ENCODE measurements at places on chromosomes 2 and 18. TPM values are rescaled to one million over a fixed set of nuclear protein-coding genes. Genes with fewer than 3 reads are reported as not detected.

Gene CCDC148
- 4.6 TPM for total RNA-seq

Gene SERPINB12
- not detected for total RNA-seq

Gene LYPD1
- 7.1 TPM for total RNA-seq

Gene PLCL1
- total RNA-seq = 41.1 TPM

Gene VRK2
- total RNA-seq = 22.7 TPM

Gene RESP18
- total RNA-seq = not detected

Gene CABLES1
- total RNA-seq = 4.2 TPM

Gene FMNL2
- 108 TPM for total RNA-seq

GRCh38 chr2:234492717-234493485 is 4.0 kb downstream of the ARL4C start:
- DNase-seq = no peak

DNA sequence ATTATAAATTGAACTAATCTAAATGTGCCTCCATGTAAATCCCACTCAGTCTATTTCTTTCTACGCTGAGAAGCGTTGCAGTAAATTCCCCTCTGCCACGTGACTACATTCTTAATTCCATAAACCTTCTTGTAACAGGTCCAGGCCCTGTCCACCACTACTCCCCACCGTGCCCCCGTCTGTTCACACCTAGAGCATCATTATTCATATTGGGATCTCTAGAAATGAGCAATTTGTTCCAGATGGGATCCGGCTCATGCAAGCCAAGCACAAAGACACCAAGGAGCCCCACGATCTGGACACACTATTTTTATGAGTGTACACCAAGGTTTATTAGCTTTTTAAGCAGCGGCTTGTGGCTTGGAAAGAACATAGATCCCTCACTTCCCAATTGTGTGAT is 38.2 kb downstream of the BOLA3 start:
- DNase-seq = no peak

GRCh38 chr2:193900292-193900691 is 1705.6 kb upstream of the TMEFF2 start:
- no peak for DNase-seq

DNA sequence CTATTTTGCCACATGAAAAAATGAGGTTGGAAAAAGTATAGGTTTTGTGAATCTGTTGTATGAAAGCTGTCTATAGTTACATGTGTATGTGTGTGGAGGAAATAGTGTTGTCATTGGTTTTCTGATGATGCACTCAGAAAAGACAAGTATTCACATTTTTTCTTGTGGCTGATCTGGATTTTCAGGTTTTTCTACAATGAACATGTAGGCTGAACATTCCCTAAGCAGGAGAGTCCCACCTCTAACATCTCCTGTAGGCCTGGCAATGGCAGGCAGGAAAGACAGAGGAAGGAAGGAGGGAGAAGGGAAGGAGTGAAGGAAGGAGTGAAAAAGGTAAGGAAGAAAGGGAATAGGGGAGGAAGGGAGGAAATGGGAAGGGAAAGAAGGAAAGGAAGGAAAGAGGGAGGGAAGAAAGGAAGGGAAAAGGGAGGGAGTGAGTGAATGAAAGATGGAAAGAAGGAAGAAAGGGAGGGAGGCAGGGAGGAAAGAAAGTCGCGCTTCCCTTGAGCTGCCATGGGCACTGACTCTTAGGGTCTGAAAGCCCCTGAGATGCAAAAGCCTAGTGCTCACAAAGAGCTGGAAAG is 495 bp upstream of the IL36RN start:
- DNase-seq = no peak

GRCh38 chr2:160293391-160294091 is 93.5 kb upstream of the ITGB6 start:
- DNase-seq = no peak

- DNase-seq = no peak
These were observed 278.4 kb downstream of the LRRTM1 start for GRCh38 chr2:80026040-80026729.

- no peak for DNase-seq
These were observed 64.5 kb downstream of the RRM2 start for GRCh38 chr2:10186868-10187535.

DNA sequence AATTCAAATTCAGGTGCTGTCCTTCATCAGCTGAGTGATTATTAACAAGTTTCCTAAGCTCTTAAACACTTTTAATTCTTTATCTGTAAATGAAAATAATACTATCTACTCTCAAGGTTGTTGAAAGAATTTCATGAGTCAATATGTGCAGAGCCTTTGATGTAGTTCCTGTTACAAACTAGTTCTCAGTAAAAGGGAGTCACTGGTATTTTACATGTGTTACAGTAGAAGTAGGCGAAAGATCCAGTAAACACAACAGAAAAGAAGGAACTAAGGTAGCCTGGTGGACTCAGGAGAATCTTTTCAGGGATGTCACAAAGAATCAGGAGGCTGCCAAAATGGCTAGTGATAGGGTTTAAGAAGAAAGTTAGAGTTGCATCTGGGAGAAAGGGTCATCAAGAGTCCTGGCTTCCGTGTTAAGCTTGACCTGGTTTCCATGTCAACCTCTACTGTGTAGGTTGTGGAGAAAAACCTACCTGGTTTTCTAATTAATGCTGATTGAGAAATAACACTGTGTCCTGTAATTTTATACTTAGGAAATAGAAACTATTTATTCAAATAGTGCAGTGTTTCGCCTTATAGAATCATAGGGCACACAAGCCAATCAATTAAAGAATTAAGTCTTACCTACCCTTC is 58.3 kb upstream of the TRIB2 start:
- no peak for DNase-seq

DNA sequence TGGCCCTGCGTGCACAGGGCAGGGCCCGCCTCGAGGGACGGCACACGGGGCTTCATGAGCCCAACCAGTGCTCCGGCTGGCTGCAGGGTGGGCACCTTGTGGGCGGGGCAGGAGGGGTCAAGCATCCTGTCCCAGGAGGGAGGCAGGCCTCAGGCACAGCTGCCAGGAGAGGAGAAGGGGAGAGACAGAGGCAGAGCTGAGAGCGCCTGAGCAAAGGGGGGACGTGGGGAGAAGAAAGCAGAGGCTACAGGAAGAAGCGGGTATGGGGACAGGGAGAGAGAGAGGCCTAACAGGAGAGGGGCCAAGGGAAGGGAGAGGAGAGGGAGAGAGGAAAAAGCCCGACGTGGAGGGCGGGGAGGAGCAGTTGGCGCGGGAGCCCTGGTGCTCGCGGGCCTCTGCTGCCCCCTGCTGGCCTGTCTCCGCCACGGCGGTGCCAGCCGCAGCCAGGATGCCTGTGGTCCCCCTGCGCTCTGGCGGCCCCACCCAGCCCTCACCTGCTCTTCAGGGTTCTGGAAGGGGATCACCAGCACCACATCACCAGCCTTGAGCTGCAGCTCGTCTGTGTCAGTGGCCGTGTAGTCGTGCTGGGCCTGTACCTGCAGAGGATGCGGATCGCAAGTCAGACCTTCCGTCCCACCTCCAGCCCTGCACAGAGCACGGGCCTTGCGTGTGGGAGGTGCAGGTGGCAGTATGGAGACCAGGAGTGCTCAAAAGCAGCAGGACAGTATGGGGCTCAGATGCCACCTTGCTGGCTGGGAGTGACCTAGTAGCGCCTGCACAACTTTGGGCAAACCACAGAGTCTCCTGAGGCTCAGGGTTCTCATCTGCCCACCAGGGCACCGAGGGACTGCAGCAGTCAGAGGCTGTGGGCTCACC is 56.8 kb downstream of the BIN1 start:
- peak; percentile 72 for DNase-seq

DNA sequence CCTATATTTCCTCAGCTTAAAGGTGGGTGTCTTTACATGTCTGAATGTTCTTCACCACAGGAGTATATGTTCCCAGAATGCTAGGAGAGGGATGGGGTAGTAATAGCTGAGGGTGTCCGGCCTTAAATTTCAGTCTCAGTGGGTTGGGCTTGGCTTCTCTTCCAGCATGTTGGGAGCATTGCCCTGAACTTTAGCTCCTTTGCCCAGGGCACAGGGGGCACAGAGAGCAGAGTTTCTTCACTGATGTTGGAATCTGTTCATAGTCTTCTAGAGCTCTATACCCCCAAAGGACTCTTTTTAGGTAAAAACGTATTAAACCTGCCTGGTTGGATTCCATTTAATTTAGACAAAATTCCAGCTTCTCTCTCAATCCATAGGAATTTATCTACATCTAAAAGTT is 154.4 kb upstream of the GCFC2 start:
- no peak for DNase-seq

DNA sequence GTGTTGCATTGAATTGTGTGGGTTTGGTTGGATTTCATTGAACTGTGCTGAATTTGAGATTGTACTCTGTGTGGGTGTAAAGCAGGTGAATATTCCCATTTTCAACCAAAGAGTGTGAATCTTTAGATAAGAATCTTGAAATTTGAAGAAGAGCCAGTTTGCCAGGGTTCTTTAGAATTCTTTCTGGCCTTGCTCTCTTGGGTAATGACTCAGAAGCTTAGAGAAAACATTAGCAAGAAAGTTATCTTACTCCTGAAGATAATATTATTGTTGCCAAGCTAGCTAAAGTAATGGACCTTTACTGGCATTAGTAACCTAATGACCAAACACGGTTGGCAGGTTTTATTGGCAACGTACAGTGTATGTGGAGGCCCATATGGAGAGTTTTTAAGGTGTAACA is 46.4 kb upstream of the SIX3 start:
- DNase-seq = no peak

GRCh38 chr2:146927080-146927711 is 917.6 kb upstream of the ACVR2A start:
- peak; percentile 43 for DNase-seq

DNA sequence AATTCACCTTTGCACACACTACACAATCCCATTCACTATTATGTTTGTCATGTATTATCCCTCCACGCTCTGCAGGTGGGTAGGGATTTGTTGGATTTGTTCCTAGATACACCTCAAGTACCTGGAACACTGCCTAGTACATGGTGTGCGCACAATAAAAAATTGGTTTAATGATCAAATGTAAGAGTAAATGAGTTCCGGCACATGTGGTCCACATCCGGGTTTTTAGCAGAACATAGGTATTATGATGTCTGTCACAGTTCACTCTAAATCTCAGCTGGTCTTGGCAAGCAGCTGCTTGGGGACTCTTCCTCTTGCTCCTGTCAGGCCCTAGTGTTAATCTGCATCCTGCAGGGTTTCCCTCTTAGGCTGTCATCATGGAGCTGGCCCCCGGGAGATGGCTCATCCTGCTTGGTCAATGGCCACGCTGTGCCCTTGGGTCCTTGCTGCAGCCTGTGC is 21.8 kb upstream of the IL1R1 start:
- DNase-seq = no peak

- no peak for DNase-seq
These were observed 99.4 kb upstream of the EPHA4 start for GRCh38 chr2:221671515-221671914.

GRCh38 chr18:12968115-12968514 is 20.3 kb downstream of the SEH1L start:
- no peak for DNase-seq

DNA sequence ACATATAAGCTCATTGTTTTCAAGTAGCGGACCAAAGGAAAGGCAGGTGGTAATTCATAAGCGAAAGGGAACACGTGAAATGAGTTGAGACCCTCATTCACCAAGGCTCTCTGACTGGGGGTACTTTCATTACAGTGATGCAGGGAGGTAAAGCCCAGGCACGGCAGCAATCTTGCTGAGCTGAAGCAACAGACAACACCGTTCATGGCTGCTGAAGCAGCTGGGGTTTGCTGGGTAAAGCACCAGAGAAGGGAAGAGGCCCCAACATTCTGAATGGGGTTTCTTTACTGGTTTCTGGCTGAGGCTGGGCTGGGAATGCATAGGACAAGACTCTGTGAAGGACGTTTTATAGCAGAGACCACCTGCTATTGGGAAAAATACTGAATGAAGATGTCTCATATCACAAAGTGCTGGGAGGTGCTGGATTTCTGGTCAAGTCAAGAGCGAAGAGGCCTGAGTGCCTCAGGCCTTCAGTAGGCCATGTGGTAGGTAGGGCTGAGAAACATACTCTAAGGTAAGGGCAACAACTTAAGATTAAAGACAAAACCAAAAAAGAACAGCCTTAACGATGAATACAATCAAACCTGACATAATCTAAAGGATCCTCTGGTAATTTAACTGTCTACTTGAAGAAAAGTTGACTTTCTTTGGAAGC is 324.7 kb upstream of the PIK3C3 start:
- DNase-seq = no peak

DNA sequence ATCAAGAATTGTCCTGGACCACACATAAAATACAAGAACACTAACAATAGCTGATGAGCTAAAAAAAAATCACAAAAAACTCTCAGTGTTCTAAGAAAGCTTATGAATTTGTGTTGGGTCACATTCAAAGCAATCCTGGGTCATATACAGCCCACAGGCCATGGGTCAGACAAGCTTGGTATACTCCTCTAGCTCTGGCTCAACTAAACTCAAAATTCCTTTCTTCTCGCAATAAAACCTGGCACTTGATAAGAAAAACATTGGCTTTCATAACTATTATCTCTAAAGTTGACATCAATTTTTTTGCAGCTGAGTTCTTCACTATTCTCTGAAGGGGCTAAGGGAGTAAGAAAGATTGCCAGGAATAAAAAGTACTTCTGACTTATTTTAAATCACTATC is 38.3 kb downstream of the FBXO48 start:
- DNase-seq = no peak

DNA sequence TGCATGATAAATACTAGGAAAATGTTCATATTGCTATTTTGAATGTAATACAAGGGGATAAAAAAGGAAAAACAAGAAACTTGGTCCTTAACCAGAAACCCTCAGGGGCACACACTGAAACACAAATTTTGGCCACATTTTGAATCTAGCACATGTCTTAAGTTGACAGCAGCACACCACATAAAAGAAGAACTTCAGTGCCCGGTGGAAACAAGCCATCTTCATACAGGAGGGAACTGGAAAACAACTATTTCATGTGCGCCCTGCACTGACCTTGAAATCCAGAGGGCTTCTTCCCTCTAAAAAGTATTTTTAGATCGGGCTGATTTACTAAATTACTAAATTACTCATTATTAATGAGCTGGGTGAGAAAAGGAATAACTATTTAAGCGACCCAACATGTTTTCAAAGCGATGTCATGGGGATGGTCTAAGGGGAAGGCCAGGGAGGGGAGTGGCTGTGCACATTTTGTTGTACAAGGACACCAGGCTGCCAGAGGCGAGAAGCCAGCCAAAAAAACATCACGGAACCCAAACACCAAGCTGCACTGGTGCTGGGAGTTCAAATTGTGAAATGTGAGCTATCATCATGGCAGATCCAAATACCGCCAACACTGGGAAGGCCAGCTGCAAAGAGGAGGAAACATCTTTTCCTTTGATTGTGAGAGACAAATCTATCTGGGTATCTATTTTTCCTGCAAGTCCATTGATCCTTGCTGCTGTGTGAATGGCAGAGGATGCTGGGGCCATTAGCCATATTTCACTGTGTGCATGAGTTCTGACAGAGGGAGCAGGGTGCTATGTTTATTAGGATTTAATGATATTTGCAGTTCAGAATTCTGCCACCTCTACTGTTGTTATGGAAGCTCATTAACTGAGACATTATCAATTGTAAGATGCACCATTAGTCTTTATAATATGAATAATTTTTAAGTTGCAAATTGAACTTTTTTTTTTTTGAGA is 150.7 kb upstream of the LMAN1 start:
- no peak for DNase-seq

All from progenitor cell of endocrine pancreas (in vitro differentiated cells).